CD8-positive, alpha-beta memory T cell (primary cell): ENCODE measurements at places on chromosomes 4 and X.

DNA sequence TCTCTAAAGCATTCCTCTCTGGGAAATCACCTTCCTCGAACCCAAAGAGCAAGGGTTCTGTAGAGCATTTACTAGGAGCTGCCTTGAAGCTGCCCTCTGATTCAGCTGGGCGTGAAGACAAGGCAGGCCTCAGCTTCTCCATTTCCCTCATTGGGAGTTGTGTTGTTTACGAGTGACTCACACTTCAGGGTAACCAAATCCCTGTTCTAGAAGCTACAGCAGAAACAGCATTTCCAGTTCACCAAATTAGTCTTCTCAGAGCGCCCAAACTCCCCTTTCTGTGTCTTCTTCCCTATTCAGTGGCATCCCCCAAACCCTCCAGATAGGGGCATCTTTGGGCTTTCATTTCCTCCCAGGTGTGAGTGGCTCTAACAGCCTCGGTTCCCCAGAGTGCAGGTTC lies 863 bp upstream of the XPNPEP2 start:
- H3K4me3 ChIP-seq, result no peak overlapping the region
- H3K4me1 ChIP-seq, result peaks cover 21% of the 10 kb centered on the region
- no peaks in the 10 kb centered on the region for H3K36me3 ChIP-seq
- H3K27ac ChIP-seq, result no peak overlapping the region
- no peaks in the 10 kb centered on the region for H3K27me3 ChIP-seq
- DNase-seq, result no peak

GRCh38 chrX:128769495-128769894 lies 717.3 kb upstream of the ACTRT1 start:
- no peak overlapping the region for H3K4me3 ChIP-seq
- H3K36me3 ChIP-seq, result no peaks in the 10 kb centered on the region
- DNase-seq, result no peak
- H3K27me3 ChIP-seq, result no peaks in the 10 kb centered on the region

DNA sequence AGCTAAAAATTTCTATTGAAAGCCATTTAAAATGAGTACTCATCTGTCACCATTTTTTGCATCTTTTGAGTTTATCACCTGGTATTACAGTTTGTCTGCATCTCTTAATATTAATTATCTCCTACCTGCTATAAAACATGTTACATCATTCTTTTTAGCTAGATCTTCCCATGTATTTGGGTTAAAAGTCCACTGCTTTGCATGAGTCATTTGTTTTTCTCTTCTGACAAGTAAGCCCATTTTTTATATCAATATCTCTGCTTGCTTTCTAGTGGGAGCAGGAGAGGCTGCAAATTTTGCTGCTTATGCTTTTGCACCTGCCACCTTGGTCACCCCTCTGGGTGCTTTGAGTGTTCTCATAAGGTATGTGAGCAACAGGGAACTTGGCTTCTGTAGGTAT lies 16.1 kb downstream of the NIPAL1 start:
- no peaks in the 10 kb centered on the region for H3K4me1 ChIP-seq
- no peak overlapping the region for H3K27ac ChIP-seq
- DNase-seq, result no peak
- H3K27me3 ChIP-seq, result no peaks in the 10 kb centered on the region

DNA sequence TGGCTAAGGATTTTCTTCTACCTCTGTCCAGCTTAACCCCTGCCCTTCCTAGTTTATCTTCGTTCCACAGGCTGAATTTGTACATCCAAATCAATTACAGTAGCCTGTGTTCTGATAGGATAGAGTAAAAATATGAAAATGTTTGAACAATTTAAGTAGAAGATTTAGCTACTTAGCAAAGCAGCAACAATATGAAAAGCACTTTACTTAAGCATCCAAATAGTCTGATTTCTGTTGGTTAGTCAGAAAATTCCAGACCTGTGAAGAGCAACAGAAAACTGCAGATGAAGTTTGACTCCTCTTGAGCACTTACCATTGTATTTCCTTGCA lies 2.0 kb downstream of the ARSJ start:
- H3K27ac ChIP-seq, result no peak overlapping the region
- no peaks in the 10 kb centered on the region for H3K4me1 ChIP-seq
- H3K27me3 ChIP-seq, result peaks cover 11% of the 10 kb centered on the region
- no peak for DNase-seq

GRCh38 chr4:40515037-40515397 lies 114.6 kb downstream of the RBM47 start:
- H3K27me3 ChIP-seq, result no peaks in the 10 kb centered on the region
- H3K36me3 ChIP-seq, result no peaks in the 10 kb centered on the region
- H3K4me3 ChIP-seq, result no peak overlapping the region
- no peaks in the 10 kb centered on the region for H3K4me1 ChIP-seq
- H3K27ac ChIP-seq, result peak overlapping the region; percentile 41

- no peak overlapping the region for H3K4me3 ChIP-seq
- H3K27me3 ChIP-seq, result no peaks in the 10 kb centered on the region
- no peak for DNase-seq
- H3K4me1 ChIP-seq, result no peaks in the 10 kb centered on the region
- no peak overlapping the region for H3K27ac ChIP-seq
- H3K36me3 ChIP-seq, result no peaks in the 10 kb centered on the region
Measured at GRCh38 chr4:152860046-152860445, 76.1 kb upstream of the FHDC1 start.
